ENCODE measurements at places on chromosomes 11 and 22.

GRCh38 chr11:34968862-34969261 lies 52.4 kb downstream of the PDHX start:
- no peak for DNase-seq

DNA sequence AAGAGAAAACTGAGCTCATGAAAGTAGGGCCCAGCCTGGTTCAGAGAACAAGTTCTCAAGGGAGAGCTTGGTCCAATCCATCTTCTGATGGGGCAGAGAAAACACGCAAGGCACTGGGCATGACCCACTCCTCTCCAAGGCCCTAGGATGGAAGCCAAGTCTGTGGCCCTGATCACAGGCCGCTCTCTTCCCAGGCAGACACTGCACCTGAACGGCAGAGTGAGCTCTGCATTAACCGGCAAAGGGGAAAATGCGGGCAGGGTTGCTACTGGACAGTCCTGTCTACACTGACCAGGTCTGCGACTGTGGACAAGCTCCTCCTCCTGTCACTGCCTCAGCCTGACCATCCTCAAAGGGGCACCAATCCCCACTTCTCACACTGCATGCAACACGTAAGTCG lies 49.3 kb downstream of the SGSM3 start:
- DNase-seq = no peak

GRCh38 chr11:83933008-83933407 lies 646.8 kb upstream of the CCDC90B start:
- DNase-seq = peak; percentile 52

DNA sequence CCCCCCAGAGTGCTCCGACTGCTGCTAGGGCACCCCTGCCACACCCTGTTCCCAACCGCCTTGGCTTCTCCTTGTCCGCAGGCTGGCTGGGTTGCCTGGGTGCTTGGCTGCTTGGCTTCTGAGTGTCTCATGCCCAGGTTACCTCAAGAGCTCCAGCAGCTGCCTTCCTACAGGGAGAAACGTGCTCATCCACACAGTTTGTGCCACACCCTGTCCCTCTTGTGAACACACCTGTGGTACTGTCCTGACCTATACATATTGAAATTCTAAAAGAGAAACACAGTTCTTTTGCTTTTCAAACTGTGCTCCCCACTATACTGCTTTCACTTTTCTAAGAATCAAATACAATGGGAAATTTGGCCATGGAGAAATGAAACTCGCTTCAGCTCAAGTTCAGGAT lies 191.4 kb downstream of the DBX1 start:
- DNase-seq = no peak

GRCh38 chr11:15216678-15217077 lies 102.0 kb downstream of the INSC start:
- DNase-seq = no peak

DNA sequence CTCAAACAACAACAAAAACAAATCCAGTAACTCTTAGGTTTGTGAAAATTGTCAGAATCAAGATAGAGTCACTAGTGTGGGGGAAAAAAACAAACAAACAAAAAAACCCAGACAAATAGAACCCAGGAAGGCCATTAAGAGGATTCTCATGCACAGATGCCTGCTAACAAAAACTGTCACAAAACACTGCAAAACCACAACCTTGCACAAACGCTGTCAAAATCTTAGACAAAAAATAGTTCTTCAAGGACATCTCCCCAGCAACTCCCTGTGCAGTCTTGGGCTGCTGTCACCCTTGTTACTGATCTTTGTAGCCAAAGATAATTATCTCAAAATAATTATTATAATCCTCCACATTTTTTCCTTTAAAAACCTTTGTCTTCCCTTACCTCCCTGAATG lies 4.6 kb upstream of the ZBED5 start:
- DNase-seq = no peak

DNA sequence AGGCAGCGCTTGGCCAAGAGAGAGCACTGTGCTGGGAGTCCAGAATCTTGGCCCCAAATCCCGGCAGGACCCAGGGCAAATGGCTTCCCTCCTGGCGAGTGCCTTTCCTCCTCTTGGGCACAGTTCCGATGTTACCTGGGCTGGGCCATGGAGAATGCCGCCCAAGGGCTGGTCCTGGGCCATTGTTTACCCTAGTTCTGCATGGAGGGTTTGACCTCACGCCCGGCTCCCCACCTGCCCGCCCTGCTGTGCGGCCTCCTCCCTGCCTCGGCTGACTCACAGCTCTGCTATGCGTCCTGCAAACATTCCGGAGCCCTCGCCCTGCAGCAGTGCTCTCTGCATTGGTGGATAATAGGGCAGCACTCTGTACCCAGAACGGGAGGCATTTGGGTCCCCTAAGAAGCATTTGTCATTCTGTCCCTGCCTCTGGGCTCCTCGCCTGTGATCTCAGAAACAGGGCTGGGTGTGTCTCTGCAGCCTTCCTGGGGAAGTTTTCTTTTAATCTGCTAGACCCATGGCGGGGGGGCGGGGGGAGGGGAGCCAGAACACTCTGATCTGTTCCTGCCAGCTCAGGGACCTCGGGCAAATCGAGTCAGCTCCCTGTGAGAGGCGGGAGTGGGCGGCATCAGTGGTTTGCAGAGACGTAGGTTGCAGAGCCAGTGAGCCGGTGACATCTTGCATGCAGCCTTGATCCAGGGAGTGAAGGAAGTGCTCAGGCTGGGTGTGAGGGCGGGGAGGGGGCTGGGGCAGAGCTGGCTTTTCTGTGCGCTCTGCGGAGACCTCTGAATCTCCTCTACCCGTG lies 32.9 kb upstream of the SMIM38 start:
- DNase-seq = peak; percentile 58

- DNase-seq = no peak
Measured at GRCh38 chr11:67644472-67645418, 5.2 kb upstream of the TBX10 start.

DNA sequence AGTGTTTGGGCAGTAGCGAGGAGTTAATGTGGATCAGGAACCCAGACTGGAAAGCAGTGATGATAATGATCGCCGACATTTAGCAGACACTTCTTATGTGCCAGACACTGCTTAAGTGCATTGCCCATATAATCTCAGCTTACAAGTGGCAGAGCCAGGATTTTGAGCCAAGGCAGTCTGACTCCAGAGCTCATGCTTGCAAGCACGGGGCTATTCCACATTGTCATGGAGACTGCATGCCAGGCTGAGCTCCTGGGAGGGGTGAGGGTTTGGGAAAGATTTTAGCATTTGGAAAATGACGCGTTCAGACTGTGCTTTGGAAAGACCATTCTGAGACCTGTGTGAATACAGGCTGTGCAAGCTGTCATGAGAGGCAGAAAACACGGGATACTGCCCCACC lies 302.7 kb downstream of the DDX10 start:
- DNase-seq = peak; percentile 58

- peak; percentile 87 for DNase-seq
Measured at GRCh38 chr11:849951-850774, 7.5 kb downstream of the TSPAN4 start.

DNA sequence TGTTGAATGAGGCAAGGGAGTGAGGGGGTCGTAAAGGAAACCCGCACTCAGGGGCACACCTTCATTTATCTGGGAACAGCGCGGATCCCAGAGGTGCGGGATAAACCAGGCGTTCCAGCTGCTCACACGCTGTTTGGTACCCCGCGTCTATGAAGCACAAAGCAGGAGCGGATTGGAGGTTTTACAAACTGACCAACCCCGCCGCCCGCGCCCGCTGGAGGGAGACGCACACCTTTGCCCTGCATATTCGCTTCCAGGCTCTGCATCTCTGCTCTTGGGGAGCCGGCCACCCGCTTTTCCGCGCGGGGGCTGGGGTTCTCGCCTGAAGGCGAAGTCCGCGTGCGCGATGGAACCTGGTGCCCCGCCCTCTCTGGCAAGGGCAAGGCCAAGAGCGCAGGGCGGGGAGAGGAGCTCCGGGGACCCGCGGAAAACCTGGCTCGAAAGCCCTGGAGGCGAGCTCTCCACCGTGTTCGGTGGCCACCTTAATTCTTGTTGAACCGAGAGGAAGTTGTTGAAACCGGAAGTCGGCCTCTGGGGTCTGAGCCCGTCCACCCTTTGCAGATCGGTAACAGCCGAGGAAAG lies 6.8 kb upstream of the ALX4 start:
- peak; percentile 67 for DNase-seq

- DNase-seq = no peak
Measured at GRCh38 chr11:64415996-64416728, 57.2 kb downstream of the RPS6KA4 start.

DNA sequence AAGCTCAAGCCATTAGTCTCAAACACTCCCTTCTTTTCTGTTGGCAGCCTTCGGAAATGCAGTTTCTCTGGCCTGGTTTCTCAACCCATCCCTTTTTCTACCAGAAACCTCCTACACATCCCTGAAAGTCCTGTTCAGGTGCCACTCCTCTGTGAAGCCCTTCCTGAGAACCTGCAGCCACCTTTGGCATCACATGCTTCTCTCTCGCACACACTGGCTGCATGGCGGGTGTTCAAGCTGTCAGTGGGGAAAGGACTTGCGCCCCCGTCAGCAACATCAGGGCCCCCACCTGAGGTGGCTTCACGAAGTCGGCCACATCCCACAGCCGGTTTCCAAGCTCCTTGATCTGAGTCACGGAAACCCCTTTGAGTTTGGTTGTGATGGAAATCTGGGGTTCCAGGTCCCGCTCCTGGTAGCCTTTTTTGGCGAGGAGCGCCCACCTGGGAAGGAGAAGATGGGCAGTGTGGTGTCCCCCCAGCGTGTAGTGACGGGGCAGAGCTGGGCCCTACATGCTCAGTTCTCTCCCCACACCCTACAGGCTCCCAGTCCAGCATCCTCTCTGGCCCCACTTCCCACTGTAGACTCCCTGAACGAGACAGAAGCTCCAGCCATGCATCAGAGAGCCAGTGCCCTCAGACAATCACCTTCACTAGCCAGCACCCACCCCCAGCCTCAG lies 1.7 kb upstream of the LRRC74B start:
- no peak for DNase-seq

- DNase-seq = no peak
Measured at GRCh38 chr22:45628515-45628914, 43.1 kb upstream of the ATXN10 start.

- peak; percentile 70 for DNase-seq
Measured at GRCh38 chr11:20594274-20595061, 4.9 kb upstream of the SLC6A5 start.

DNA sequence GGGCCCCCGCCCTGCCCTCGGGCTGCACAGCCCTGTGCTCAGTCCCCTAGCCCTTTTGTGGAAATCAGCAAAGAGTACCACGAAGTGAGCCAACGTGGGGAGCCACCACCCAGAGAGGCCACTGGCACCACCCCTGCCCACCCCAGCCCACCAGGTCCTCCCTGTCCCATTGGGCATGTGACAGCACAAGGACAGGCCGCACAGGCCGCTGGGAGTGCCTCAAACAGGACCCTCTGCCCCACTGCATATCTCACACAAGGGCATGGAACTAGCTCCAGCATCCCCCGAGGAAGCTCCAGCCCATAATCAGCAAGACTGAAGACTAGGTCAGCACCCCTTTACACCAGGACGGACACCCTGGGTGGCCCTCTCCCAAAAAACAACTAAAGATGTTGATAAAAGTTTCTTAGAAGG lies 29.7 kb downstream of the GNB1L start:
- DNase-seq = no peak

DNA sequence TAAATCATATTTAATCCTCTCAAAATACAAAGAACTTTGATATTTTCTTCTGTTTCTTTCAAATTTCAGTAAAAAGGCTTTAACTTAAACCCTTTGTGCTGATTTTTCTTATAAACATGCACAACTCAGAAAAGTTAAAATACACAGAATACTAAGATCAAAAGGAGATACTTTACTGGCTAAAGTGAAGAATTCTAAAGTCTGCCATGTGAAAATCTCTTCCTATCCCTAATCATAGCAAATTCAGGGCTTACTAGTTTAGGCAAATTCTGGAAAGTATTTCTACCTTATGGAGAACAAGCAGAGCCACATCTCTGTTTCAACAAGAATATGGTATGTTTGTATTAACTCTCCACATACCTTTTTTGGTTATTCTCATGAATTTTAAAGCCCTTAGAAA lies 96.6 kb downstream of the PGR start:
- DNase-seq = no peak

GRCh38 chr22:30488121-30488520 lies 16.3 kb upstream of the SEC14L3 start:
- no peak for DNase-seq

- DNase-seq = no peak
Measured at GRCh38 chr11:71426413-71426812, 21.8 kb downstream of the DHCR7 start.

DNA sequence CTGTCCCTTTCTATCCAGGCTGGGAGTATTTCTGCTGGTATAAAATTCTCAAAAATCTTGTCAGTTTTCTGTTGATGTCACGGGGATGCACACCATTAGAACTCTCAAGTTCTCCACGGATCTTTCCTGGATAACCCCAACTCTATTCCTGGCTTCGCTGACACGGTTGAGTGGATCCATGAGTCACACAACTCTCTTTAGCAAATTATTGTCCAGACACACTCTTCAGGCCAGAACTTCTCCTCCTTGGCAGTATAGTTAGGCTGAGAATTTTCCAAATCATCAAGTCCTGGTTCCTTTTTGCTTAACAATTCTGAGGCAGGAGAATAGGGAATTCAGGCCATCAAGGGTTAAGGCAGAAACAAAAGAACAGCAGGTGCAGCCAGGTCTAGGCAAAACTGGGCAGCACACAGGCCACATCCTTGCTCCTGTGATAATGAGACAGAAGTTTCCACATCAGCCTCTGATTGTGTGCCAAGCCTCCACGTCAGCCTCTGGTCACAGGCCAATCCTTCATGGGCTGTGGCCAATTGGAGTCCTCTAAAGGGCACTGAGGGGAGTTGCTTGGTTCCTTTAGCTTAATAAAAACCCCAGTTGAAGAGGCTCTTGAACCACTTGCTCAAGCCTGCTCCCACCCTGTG lies 5.7 kb upstream of the ACAT1 start:
- DNase-seq = no peak

- DNase-seq = no peak
Measured at GRCh38 chr11:58592760-58593472, 14.1 kb downstream of the ZFP91 start.

DNA sequence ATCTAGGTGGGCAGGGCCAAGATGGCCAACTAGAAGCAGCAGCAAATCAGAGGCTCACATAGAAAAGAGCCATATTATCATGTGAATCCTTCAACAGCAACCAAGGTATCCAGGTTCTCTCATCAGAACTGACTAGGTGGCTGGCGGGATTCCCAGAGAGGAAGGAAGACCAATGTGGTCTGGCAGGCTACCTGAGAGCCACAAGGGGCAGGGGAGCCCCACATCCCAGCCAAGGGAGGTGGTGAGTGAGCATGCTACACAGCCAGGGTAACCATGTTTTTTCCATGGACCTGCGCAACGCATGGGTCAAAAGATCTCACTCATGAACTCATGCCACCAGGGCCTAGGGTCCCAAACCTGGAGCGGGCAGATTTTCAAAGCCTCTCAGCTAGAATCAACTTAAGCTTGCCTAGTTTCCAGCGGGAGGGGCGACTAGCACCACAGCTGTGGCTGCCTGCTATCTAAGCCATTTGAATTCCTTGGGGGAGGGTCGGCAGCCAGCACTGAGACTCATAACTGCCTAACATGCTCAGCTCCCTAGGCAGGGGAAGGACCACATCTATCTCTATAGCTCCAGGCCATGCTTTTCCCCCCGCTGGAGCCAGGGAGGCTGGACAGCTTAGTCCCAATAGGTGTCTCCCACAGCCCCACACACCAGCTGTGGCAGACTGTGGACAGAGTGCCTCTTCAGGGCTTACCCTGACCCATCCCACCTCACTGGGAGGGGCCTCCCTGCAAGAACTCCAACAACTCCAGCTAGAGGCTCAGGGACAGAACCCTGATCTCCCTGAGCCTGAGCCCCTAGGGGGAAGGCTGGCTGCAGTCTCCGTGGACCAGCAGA lies 28.7 kb upstream of the CASP12 start:
- no peak for DNase-seq
